SK-N-SH (cell line): ENCODE measurements at places on chromosomes 11 and 22. TPM values are rescaled to one million over a fixed set of nuclear protein-coding genes. Genes with fewer than 3 reads are reported as not detected.

DNA sequence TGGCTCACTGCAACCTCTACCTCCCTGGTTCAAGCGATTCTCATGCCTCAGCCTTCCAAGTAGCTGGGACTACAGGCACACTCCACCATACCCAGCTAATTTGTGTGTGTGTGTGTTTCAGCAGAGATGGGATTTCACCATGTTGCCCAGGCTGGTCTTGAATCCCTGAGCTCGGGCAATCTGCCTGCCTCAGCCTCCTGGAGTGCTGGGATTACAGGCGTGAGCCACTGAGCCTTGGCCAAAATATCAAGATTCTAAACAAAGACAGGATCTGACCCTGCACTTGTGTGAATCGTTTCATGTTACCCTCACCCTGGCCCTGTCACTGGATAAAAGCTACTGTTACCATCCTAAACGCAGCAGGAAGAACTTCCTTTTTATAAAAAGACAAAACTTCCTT, 15.6 kb upstream of the THY1 start:
- DNase-seq = no peak

DNA sequence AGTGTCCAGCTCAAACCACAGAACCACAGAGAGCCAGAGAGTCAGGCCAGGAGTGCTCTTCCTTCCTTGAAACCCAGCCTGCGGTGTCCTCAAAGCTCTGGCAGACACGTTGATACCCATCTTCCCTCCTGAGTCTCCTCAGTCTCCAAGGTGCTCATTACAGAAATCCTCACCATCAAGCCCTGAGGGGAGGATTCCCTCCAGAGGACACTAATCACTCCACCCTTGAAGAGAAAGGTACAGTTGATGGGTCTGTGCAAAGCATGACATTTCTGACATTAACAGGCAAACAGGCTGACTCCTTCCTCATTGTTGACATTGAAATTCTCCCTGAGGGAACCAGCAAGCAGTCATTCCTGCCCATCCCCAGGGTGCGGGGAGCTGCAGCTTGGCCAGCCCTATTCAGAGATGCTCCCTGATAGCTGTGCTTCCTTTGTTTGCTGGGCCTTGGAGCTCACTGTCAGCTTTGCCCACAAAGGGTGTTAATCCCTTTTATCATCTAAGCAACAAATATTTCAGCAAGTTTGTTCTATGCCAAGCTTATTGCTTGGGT, 101.7 kb upstream of the CSNK2A3 start:
- no peak for DNase-seq

GRCh38 chr11:116300232-116300631, 472.6 kb downstream of the BUD13 start:
- DNase-seq = no peak

DNA sequence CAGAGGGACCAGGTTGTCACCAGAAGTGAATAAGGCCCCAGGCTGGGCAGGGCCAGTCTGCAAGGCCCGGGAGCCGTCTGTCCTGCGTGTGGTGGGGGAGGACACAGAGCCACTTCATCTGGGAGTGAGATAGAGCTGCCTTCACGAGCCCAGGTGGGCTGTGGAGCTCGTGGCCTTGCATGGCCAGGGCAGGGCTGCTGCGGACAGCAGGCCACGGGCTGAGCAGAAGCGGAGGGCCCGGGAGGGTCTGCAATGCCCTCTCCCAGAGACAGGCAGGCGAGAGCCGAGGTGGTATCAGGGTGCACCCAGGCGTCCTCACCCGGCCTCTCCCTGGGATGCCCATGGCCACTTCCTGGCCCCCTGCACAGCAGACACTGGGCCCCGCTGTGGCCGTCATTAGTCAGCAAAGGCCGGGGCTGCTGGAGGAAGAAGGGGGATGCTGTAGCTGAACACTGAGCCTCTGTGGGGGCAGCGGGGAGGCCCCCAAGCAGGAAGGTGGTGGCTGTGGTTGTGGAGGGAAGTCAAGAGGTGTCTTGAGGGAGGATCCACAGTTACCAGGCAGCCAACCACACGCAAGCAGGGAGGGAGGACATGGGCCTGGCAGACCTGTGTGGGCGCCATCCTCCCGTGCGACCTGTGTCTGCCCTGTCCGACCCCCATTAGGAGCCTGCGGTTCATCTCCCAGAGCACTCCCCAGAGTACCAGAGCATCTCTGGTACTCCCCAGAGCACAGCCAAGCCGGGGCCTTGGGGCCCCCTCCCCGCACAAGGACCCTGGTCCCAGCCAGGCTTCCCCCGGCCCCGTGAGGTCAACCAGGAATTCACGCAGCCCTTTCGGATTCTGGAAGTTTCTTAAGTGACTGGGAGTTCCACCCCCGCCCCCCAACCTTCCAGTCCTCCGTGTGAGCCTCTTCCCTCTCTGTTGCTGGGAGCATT, 1109.5 kb downstream of the BRD1 start:
- no peak for DNase-seq

- DNase-seq = no peak
Observed at GRCh38 chr22:48887394-48888332, 940.0 kb downstream of the BRD1 start.

DNA sequence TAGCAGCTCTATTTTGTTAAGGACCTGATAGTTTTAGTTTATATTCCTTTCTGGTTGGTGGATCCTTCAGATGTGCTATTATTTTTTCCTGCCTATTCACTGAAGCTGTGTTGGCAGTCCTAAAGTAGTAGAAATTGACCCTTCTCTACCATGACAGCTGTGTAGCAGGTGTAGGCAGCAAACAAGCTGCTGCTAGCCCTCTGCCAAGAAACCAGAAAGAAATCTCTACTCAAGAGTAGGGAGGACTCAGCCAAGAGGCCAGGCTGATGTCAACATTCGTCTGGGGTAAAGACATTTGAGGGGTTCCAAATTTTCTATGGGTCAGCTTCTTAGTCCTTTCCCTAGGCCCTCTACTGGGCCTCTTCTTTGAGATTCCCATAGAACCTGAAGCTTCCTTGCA, 51.2 kb downstream of the CSTF3 start:
- no peak for DNase-seq

- no peak for DNase-seq
Observed at GRCh38 chr22:43726964-43727543, 85.1 kb downstream of the EFCAB6 start.

- DNase-seq = no peak
Observed at GRCh38 chr11:80309301-80309700, 868.5 kb upstream of the TENM4 start.

- DNase-seq = no peak
Observed at GRCh38 chr11:125407046-125407445, 89.0 kb downstream of the FEZ1 start.

- DNase-seq = no peak
Observed at GRCh38 chr11:57779276-57779675, 17.7 kb downstream of the CTNND1 start.

Gene PPP1R14B
- polyA plus RNA-seq = 373 and 523 TPM in 2 replicates

Gene CADM1
- polyA plus RNA-seq = 7.9 and 11.4 TPM in 2 replicates

Gene DRICH1
- polyA plus RNA-seq = 0.21 and 0.41 TPM in 2 replicates

Gene ACR
- 0.08 and 0.15 TPM in 2 replicates for polyA plus RNA-seq

Gene RIMBP3C
- 0.02 TPM in 1 of 2 replicates, not detected in the other for polyA plus RNA-seq

Gene MTFP1
- 11.9 and 18.9 TPM in 2 replicates for polyA plus RNA-seq
